ENCODE measurements at places on chromosomes 1 and 21.

GRCh38 chr1:221718381-221719277 lies 23.3 kb downstream of the DUSP10 start:
- DNase-seq: peak; percentile 98

- no peak for DNase-seq
Observed at GRCh38 chr1:29412591-29412990, 176.3 kb downstream of the PTPRU start.

DNA sequence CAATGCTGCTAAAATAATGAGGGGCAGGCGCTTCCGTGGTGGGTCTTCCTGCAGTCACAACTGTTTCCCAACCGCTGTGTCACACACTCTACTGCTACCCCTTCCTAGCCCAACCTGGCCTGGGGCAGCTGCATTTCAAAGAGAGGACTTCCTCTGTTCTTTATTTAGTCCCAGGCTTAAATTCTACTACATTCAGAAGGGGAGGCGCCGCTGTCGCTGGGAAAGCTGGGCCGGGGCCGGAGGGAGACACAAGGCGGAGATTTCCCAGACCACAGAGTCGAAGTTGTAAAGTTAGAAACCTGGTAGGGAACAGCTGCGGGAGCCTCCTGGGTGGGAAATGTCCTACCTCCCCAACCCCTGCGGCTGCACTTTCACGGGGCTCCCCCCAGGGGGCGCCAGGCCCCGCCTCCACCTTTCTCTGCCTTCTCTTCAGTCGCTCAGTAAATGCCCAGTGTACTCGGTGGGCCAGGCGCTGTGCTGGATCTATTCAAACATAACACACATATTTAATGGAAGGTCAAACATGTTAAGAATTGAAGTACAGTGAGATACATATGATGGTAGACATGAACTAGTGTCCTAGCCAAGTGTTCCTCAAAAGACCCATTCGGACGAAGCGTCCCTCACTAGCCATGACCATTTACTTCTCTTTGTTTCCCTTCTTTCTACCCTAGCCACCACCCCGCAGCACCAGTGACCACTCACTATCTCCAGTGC lies 23.1 kb downstream of the DYRK3 start:
- DNase-seq: no peak

- no peak for DNase-seq
Observed at GRCh38 chr1:3880429-3881192, 19.5 kb downstream of the C1orf174 start.

DNA sequence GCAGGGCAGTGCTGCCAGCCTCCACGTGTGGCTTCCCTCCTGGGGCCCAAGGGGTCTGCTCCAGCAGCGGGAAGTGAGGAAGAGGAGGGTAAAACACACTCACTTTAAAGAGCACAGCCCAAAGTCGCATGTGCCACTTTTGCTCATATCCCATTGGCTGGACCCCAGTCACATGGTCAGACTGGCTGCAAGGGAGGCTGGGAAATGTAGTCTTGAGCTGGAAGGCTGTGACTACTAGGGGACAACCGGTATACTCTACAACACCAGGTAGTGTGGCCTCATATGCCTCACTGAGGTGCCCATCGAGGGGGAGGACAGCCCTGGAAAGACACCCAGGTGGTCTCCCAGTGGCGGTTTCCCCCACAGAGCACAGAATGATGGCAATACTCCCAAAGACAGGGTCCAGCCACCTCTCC lies 45.2 kb downstream of the CAMK2N1 start:
- DNase-seq: no peak

DNA sequence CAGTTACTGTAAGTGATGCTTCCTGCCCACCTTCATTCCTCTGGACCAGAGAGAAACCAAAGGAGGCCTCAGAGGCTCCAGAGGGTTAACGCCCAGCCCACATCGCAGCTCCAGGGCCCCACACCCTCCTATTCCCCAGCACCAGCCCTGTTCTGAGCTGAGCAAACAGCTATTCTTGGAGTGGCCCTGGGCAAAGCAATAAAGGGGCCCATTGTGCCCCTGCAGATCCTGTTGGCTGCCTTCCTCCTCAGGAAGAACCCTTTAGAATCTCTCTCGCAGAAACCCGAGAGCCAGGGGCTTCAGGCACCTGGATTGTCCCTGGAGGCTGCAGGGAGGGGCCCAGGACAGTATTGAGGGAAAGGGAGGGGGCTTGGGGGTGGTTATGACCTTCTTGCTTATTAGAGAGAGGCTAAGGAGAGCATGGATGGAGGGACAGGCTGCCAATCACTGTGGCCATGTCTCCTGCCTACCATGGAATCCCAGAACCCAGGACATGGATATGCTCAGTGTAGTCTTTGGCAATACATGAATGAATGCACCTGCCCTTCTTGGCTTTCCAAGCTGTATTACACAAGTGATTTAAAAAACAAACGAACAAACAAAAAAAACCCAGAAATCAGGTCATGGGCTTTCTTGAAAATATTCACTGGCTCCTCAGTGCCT lies 9.2 kb downstream of the PADI2 start:
- no peak for DNase-seq

- DNase-seq: no peak
Observed at GRCh38 chr1:223153177-223154119, 10.4 kb upstream of the TLR5 start.

- no peak for DNase-seq
Observed at GRCh38 chr1:154726443-154726842, 118.5 kb upstream of the ADAR start.

GRCh38 chr21:44760376-44760775 lies 41.2 kb downstream of the UBE2G2 start:
- no peak for DNase-seq

DNA sequence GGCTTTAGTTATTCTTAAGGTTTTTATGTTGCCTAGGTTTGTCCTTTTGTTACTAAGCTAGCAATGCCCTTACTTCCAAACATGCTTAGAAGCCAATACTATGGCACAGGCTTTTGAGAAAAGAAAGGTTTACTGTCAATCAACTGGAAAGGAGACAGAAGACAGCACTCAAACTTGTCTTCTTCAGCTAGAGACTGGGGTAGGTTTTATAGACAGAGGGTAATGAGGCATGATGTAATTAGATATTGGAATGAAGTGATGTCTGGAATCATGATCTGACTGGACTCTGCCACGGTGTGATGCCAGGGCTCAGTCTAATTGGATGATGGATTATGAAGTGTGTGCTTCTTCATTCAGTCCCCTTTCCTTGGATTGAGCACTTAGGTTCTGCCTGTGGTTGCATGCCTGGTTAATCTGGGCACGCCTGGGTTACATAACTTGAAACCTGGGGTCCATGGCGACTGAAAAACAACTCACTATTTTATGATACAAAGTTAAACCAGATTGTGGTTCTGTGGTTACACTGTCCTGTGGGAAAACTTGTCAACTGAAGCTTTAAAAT lies 625.8 kb downstream of the BRINP3 start:
- no peak for DNase-seq

GRCh38 chr21:15455819-15456462 lies 273.8 kb upstream of the USP25 start:
- DNase-seq: no peak

DNA sequence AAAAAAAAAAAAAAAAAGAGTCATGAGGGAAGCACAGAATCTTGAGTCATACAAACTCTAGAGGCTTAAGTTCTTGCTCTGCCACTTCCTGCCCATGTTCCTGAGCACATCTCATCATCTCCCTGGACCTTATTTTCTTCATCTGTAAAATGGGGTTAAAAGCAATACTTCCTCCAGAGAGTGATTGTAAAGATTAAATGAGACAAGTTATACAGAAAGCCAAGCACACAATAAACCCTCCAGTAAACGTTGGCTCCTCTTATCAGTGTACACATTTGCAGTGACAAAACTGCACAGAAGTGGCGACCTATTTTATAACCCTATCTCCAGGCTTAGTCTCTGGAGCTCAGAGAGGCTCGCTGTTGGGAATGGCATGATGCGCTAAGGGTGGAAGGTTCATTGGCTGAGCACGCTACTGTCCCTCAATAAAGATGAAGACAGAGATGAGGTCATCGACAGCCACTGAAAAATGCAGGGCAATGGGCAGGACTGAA lies 82.1 kb downstream of the RRAGC start:
- no peak for DNase-seq

GRCh38 chr1:158025576-158026230 lies 32.3 kb downstream of the KIRREL1 start:
- no peak for DNase-seq

GRCh38 chr1:10908266-10908665 lies 104.2 kb upstream of the TARDBP start:
- no peak for DNase-seq

GRCh38 chr21:35438643-35439404 lies 389.7 kb upstream of the RUNX1 start:
- DNase-seq: no peak

- DNase-seq: no peak
Observed at GRCh38 chr1:152185544-152186391, 26.7 kb upstream of the RPTN start.

GRCh38 chr1:55696891-55697290 lies 481.7 kb upstream of the USP24 start:
- DNase-seq: no peak

DNA sequence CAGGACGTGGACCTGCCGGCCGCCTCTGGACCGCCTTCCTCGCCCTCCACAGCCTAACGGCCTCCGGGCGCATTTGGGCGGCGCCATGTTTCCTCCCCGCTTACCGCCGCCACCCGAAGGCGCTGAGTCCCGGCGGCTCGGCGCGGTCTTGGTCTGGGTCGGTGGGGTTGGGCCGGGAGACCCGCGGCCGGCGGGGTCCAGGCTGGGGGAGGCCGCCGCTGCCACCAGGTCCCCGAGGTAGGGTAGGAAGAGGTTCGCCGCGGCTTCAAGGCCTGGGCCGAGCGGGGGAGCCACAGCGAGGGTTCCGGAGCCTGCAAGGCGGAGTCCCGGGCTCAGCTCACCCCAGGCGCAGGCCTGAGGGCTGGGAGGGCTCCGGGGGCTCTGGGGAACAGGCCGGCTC lies 5.5 kb downstream of the OR2C3 start:
- DNase-seq: no peak

GRCh38 chr1:8097077-8097799 lies 71.1 kb upstream of the ERRFI1 start:
- peak; percentile 86 for DNase-seq

GRCh38 chr1:229596925-229597699 lies 28.8 kb downstream of the TAF5L start:
- DNase-seq: peak; percentile 33

GRCh38 chr1:21058035-21058793 lies 118.5 kb downstream of the EIF4G3 start:
- DNase-seq: no peak

DNA sequence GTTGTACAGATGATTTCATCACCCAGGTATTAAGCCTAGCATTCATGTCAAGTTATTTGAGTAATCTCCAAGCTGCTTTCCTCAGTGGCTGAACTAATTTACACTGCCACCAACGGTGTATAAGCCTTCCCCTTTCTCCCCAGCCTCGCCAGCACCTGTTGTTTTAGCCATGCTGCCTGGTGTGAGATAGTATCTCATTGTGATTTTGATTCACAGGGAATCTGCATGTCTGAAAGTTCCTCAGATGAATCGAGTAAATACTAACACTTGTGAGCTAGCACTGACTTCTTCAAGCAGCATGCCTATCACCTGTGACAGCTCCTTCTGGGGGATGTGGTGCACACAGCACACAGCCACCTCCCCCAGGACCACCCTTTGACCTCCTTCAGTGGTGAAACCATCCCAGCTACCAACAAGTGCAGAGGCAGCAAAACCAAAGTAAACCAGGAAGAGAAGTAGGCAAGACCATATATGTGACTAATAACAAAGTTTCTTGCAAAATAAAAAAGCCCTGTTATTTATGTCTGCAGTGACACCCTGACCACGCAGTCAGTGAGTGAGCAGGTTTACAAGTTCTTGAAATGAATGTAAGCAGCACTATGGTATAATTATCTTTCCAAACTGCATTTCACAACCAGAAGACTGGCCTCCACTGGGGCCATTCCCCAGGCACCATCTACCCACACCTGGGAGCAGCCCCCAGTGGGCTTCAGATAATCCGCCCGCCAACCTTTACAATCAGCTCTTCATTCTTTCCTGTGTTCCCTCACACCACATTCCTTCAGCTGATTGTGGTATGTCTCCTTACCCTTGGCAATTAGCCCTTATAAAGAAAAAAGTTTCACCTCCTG lies 173.8 kb downstream of the ETS2 start:
- no peak for DNase-seq

DNA sequence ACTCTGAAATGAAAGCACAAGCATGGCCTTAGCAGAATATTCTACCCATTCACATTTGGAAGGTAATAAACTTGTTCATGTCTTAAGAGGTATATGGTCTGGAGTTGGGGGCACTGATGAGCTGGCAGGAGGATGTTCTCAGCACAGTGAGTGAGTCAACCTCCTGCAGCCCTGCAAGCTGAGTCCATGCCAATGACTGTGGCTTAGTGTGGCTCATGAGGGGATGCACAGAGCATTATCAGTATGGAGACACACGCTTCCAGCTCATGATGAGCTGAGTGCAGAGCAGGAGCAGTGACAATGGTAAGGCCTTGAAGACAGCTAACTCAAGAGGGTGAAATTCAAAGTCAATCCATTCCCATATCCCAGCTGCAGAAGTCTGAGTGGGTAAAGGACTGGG lies 102.3 kb downstream of the TNFSF18 start:
- DNase-seq: no peak

DNA sequence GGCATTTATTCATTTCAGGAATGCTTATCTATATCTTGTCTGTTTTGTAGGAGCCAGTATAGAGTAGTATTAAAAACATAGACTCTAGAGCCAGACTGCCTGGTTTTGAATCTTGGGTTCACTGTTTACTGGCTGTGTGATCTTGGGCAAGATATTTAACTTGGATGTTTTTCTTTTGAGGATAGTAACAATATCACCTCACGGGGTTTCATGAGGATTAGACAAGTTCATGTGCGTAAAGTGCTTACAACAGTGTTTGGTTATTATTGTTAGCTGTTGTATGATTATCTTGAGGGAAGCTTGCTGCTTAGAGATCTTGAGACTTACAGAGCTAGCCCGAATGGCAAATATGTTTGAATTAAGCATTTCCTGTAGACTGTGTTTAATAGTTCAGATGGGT lies 40.2 kb downstream of the WNT4 start:
- DNase-seq: no peak

DNA sequence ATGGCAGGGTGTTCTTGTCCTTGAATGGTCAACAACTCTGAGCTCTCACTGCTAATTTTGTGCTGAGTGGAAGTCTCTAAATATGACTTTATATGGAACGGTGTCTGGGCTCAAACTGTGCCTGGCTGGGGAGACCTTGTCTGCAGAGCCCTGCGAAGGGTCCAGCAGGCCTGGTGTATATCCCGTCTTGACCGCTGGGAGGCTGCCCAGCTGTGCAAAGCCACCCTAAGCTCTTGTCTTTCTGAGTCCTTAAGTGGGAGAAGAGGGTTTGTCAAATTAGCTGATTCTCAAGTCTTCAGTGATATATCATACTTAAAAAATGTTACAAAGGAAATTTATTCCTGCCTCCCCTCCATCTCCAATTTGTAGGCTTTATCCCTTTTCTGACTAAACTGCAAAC lies 198.7 kb downstream of the KCNJ6 start:
- no peak for DNase-seq

- DNase-seq: peak; percentile 29
Observed at GRCh38 chr1:206575165-206575893, 36.9 kb downstream of the EIF2D start.

All from AG04449 (cell line).